ENCODE measurements at places on chromosomes 3 and 15. TPM values are rescaled to one million over a fixed set of nuclear protein-coding genes. Genes with fewer than 3 reads are reported as not detected.

NR2E3 gene
- total RNA-seq, result 0.56 TPM

CPA3 gene
- total RNA-seq, result 2.2 TPM

RASGRP1 gene
- total RNA-seq, result 21.2 TPM

EPHA6 gene
- 1.1 TPM for total RNA-seq

HDGFL3 gene
- total RNA-seq, result 19.1 TPM

PGBD4 gene
- 0.76 TPM for total RNA-seq

SENP8 gene
- total RNA-seq, result 1.8 TPM

KATNBL1 gene
- 50.3 TPM for total RNA-seq

CFAP44 gene
- 2.9 TPM for total RNA-seq

ABTB1 gene
- total RNA-seq, result 6.4 TPM

GPR62 gene
- total RNA-seq, result not detected

BFSP2 gene
- total RNA-seq, result not detected

PLA1A gene
- 0.92 TPM for total RNA-seq

SH2D7 gene
- not detected for total RNA-seq

CFAP100 gene
- total RNA-seq, result not detected

UCN2 gene
- total RNA-seq, result 2.2 TPM

STAB1 gene
- total RNA-seq, result 21.2 TPM

ACAN gene
- total RNA-seq, result 0.04 TPM

ESYT3 gene
- total RNA-seq, result 0.80 TPM

TJP1 gene
- 118 TPM for total RNA-seq

RHCG gene
- total RNA-seq, result 4,298 TPM

PCLAF gene
- total RNA-seq, result 18.3 TPM
